A549 treated with GW870086 at 1 μM for 4 hours (cell line): ENCODE measurements at places on chromosomes 1 and 21. TPM values are rescaled to one million over a fixed set of nuclear protein-coding genes. Genes with fewer than 3 reads are reported as not detected.

The MCOLN2 gene
- 1.2 to 2.9 TPM (median 2.1 TPM) in 5 replicates for total RNA-seq

The RASSF5 gene
- 1.1 to 1.2 TPM (median 1.1 TPM) in 5 replicates for total RNA-seq

The WDR64 gene
- total RNA-seq, result not detected in 5 replicates

The SPRR1A gene
- not detected in 5 replicates for total RNA-seq

The SLC25A34 gene
- total RNA-seq, result 0.09 to 0.77 TPM (median 0.39 TPM) in 4 of 5 replicates, not detected in the other

The RYR2 gene
- 0.01 to 0.06 TPM (median 0.02 TPM) in 3 of 5 replicates, not detected in the others for total RNA-seq

The AQP10 gene
- not detected in 5 replicates for total RNA-seq

The PLPP3 gene
- 16.6 to 19.2 TPM (median 17.5 TPM) in 5 replicates for total RNA-seq

The GNG4 gene
- total RNA-seq, result 12.2 to 15.2 TPM (median 13.5 TPM) in 5 replicates
